Occipital lobe (tissue), 3 donors: ENCODE measurements at places on chromosomes 11 and 22.
A peak's percentile ranks its signal among the peaks of the same experiment; 100 is the strongest.

GRCh38 chr11:72522186-72522585, 87.9 kb upstream of the CLPB start:
- no peak for DNase-seq

GRCh38 chr11:94590352-94591041, 23.3 kb downstream of the PIWIL4 start:
- DNase-seq = no peak

DNA sequence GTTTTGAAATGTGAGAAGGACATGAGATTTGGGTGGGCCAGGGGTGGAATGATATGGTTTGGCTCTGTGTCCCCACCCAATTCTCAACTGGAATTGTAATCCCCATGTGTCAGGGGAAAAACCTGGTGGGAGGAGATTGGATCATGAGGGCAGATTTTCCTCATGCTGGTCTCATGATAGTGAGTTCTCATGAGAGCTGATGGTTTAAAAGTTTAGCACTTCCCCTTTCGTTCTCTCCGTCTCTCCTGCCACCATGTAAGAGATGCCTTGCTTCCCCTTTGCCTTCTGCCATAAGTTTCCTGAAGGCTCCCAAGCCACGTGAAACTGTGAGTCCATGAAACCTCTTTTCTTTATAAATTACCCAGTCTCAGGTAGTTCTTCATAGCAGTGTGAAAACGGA, 113.5 kb downstream of the FCHSD2 start:
- no peak for DNase-seq

- DNase-seq = no peak
Measured at GRCh38 chr11:12286606-12287005, 90.8 kb upstream of the PARVA start.

DNA sequence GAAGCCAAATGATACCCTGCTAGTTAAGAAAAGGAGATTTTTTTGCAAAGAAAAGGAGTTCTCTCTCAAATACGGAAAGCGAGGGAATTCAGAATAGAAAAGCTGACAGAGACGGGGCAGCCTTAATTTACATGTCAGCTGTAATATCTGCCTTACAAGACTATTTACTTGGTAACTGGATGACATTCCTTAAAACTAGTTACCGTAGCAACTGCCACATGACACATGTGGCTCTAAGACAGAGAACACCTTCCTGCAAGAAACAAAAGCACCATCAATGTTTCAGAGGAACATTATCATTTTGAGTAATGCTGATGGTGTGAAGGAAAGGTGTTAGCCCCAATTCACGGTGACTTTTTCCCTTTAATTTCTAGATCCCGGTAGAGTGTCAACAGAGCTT, 222.1 kb downstream of the LRRC4C start:
- no peak for DNase-seq

- DNase-seq = no peak
Measured at GRCh38 chr22:37079668-37080171, 28.2 kb downstream of the KCTD17 start.

- no peak for DNase-seq
Measured at GRCh38 chr11:30000986-30001750, 15.7 kb downstream of the KCNA4 start.

- DNase-seq = peak; percentile 14
Measured at GRCh38 chr22:47627556-47628253, 865.3 kb downstream of the TBC1D22A start.

- no peak for DNase-seq
Measured at GRCh38 chr11:44576656-44577055, 11.2 kb downstream of the CD82 start.

GRCh38 chr22:38710351-38710750, 4.6 kb downstream of the GTPBP1 start:
- DNase-seq = no peak

GRCh38 chr22:37457093-37457893, 28.9 kb downstream of the MFNG start:
- DNase-seq = no peak

GRCh38 chr11:11538277-11538960, 83.4 kb downstream of the GALNT18 start:
- no peak for DNase-seq

DNA sequence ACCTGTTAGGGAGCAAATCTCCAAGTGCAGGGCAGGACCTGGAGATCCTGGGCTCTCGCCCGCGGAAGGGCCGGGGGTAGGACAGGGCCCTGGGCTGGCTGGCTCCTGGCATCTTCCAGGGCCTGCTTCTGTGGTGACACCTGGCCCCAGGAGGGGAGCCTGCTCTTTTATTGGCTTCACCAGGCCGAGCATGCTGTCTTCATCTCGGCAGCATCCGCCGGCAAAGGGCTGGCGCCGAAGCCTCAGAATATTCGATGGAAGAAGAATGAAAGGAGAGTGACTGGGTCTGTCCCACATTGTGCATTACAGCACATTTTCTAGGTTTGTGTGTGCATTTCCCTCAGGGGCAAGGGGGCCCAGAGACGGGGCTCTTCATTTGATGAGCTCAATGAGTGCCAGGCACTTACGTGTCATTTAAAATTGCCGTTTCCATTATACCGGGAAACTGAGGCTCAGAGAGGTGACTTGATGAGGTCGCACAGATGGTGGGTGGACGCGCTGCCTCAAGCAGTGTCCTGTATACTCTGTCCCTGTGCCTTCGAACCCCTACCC, 70.0 kb downstream of the RBX1 start:
- no peak for DNase-seq

DNA sequence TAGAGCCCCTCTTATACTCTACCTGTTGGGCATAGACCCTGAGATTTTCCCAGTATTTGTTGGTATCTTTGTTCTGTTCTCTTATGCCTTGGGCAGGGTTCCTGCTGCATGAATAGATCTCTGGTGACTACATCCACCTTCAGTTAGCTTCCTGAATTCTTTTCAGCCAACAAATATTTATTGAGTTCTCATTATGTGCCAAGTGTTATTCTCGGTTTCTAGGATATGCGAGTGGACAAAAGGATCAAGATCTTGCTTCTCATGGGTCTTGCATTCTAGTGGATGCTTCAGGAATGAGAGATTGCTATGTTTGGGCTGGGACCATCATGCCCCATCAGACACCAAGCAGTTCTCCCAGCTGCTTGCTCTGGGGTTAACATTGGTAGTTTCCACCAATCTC, 340.0 kb downstream of the METTL15 start:
- no peak for DNase-seq

- DNase-seq = no peak
Measured at GRCh38 chr11:116445108-116446047, 327.4 kb downstream of the BUD13 start.

- no peak for DNase-seq
Measured at GRCh38 chr11:104678408-104678807, 219.9 kb downstream of the CASP12 start.

- no peak for DNase-seq
Measured at GRCh38 chr11:117172724-117173421, 5.7 kb upstream of the SIDT2 start.
